ENCODE measurements at places on chromosomes 7 and 10.

DNA sequence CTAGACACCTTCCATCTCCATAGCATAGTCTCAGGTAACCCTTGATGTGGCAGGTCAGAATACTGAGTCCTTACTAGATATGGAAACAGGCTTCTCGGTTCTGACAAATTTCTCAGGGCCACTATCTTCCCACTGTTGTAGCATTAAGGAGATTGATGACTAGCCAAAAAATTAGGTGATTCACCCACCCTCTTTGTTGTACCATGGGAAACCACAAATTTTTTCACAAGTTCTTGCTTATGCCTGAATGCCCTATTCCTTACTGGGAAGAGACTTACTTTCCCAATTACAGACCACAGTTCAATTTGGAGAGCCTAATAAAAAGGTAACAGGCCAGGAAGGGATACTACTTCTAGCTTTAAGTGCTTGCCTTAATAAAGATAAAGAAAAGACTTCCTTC, 948.8 kb downstream of the GRM8 start:
- no peak for DNase-seq

DNA sequence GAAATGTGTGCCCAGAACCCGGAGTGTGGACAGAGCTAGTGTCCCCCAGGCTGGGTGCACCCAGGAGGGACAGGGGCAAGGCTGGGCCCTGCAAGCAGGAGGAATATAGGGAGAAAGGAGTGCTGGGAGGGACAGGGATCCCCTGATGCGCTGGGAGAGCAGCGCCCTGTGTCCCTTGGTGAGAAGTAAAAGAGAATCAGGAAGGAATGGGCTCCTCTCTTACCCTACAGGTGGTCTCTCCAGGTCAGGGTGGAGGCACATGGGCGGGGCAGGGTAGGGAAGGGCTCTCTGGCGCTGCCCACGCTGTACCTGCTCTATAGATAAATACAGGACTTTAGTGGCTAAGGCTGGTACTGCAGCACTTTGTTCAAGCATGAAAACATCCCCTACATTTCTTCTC, 753.8 kb downstream of the GRID1 start:
- no peak for DNase-seq

- peak; percentile 16 for DNase-seq
Observed at GRCh38 chr7:46257761-46258448, 336.8 kb upstream of the IGFBP3 start.

- DNase-seq: peak; percentile 24
Observed at GRCh38 chr7:80498481-80499349, 13.1 kb downstream of the GNAT3 start.
